ENCODE measurements at places on chromosomes 4 and X.

GRCh38 chrX:12817528-12817927 lies 26.3 kb downstream of the PRPS2 start:
- no peak for DNase-seq

DNA sequence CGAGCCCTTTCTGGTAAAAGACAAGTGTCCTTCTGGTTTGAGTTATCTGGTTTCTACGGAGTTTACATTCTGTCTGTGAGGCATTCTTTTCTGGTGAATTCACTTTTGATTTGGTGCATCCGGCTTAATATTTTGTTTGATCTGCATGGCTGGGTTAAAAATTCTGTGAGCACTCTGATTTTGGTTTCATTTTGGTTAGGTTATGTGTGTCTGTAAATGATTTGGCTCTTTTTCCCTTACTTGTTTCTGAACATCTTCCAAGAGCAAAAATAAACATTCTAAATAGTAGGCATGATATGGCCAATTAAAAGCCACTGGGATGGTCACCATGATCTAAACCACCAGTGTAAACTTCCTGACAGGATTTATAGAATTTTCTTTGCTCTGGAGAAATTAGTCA lies 85.7 kb upstream of the PTPN13 start:
- DNase-seq: no peak

GRCh38 chr4:146522869-146523205 lies 1.1 kb upstream of the SLC10A7 start:
- DNase-seq: no peak

DNA sequence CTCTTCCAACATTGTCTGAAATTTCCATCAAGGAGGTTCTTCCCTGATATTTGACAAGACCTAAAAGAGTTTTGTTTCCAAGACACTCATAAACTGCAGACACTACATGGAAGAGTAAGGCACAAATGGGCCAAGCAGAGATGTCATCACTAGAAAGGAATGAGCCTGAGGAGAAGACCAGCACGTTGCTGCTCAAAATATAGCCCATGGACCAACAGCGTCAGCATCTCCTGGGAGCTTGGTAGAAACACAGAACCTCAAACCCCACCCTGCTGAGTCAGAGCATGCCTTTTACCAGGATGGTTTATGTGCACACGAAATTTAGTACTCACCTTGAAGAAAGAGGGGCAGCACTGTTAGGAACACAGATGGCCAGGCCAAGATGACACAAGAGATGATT lies 128.7 kb upstream of the MID1 start:
- DNase-seq: no peak

DNA sequence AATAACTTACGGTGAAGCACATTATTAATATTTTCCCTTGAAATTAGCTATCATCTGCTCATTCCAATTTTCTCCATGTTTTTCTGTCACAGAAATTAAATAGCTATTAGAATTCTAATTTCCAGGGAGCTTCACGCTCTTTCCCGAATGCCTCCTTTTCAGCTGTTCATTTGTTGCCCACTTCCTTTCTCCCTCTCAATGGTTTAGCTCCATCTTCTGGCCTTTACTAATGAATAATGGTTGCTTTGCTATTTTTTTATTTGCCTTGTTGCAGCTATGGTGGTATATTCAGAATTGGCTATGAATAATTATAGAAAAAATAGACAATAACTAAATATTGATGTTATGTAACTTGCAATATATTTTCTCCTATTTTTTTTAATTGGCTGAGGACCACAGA lies 70.5 kb downstream of the GRIA2 start:
- no peak for DNase-seq

DNA sequence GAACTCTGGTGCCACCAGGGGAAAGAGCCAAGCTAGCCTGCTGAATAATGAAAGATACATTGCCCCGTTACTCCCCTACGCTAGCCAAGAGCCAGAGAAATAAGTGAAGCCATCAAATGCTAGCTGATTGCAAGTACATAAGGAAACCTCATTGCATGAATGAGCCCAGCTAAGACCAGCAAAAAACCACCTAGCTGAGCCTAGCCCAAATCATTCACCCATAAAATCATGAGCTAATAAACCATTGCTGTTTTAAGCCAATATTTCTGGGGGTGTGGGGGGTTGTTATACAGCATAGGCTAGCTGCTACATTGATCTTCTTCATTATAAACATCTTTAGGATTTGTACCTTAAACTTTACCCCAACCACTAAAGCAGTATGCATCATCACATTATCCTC lies 15.4 kb upstream of the EDNRA start:
- no peak for DNase-seq
